ENCODE measurements at places on chromosomes 13 and 19. TPM values are rescaled to one million over a fixed set of nuclear protein-coding genes. Genes with fewer than 3 reads are reported as not detected.

- DNase-seq, result peak; percentile 27
Measured at GRCh38 chr13:47858042-47859025, 142.7 kb downstream of the SUCLA2 start.

DNA sequence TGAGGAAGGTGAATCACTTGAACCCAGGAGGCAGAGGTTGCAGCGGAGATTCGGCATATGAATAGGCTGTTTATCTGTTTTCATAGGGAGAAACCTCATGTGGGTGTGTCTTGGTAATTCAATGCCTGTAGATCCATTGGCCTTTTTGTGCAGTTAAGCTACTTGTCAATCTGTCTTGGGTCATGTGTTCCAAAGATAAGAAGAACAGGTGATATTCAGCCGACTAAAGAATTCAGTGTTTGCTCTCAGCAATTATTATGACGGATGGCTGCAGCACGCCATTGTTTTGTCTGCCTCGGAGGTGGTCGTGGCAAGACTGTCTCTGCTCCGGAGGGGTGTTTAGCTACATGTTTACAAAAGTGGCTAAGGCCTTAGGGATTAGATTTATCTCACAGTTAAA, 573.0 kb upstream of the PCDH9 start:
- DNase-seq, result no peak

- DNase-seq, result peak; percentile 30
Measured at GRCh38 chr19:45075301-45076028, 813 bp downstream of the ZNF296 start.

DNA sequence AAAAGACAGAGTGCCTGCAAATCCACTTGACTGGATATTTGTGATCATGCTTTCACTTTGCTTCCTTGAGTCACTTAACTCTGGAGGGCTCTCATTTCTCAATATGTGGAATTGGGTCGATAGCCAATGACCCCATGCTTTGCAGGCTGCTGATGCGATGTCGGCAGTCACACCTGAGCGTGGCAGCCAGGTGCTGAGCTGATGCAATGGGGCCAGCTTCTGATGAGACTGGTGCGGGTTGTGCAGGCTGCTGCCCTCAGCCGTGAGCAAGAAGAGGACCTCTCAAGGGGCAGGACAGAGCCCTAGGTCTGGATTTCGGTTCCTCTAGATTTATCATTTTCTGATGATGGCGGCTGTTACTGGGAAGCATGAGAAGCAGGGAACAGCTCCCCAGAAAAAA, 334.1 kb downstream of the TEX29 start:
- DNase-seq, result no peak

DNA sequence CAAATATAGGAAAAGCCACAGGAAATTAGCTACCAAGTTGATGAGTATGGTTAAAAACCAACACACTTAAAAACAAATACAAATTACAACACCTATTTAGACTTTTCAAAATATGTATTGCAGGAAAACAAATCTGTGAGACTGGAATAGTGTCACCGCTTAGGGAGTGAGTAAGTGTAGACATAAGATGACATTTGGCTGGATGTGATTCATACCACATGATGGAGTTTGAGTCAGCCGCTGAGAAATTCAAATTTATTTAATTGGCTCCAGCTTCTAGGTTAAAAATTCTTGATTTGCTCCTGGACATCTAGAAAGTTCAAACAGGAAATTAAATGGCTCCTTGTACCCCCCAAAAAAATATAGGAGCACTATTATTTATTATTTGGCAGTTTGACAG, 531.7 kb downstream of the SLITRK1 start:
- peak; percentile 30 for DNase-seq

DNA sequence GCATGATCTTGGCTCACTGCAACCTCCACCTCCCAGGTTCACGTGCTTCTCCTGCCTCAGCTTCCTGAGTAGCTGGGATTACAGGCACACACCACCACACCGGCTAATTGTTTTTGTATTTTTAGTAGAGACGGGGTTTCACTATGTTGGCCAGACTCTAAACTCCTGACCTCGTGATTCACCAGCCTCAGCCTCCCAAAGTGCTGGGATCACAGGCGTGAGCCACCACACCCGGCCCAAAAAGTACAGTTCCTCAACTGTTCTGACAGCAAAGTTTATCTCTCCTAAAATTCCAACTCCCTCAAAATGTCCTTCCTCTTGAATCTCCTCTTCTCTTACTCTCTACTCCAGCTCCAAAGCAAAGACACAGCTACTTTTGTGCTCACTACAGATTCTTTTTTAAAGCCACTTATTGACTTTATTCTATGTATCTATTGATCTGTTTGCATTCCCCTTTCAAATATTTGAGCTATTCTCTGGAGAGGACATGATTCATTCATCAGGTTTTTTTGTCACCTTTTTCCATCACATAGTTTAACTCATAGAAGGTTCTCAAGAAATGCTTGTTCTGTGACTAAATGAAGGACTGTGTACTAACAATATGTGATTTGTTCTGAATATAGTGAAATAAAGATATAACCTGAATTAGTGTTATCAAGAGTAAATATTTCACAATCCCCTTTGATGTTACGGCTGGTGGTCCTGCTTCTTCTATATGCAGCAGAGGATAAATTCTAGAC, 142.2 kb downstream of the TBC1D4 start:
- no peak for DNase-seq

- no peak for DNase-seq
Measured at GRCh38 chr19:15456871-15457700, 7.3 kb downstream of the RASAL3 start.

DNA sequence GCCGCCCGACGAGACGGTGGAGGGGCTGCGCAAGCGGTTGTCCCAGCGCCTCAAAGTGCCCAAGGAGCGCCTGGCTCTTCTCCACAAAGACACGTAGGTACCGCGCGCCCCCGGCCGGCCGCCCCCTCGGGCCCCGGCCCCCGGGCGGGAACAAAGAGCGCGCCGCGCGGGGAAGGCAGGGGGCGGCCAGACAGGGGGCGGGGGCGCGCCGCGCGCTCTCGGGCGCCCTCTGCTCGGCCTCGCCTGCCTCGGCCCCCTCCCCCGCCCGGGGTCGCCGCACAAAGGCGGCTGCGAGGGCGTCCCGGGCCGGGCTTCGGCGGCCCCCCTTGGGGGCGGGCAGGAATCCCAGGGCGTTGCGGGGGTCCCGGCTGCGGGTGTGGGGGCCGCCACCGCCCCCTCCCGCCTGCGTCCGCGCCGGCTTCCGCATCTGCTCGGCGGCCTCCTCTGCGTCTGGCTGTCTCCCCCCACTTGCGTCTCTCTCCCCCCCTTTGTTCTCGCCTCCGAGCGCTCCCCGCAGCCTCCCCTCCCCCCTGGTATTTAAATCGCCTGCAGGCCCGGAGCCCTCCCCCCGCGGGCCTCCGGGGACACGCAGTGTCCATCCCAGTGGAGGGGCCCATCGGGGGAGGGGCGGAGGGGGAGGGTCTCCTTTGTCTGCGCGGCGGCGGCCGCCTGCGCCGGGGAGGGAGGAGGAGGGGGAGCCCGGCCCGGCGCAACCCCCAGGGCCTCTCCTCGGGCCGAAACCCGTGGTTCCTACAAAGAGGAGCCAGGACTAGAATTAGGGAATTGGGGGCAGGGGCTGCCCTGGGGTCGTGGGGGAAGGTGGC, 2.3 kb downstream of the MIDN start:
- DNase-seq, result peak; percentile 63

GRCh38 chr13:70666883-70667556, 558.8 kb upstream of the KLHL1 start:
- no peak for DNase-seq

GRCh38 chr13:30300596-30300995, 6.8 kb downstream of the KATNAL1 start:
- no peak for DNase-seq

- DNase-seq, result no peak
Measured at GRCh38 chr13:90205081-90205480, 1142.4 kb upstream of the MIR17HG start.

DNA sequence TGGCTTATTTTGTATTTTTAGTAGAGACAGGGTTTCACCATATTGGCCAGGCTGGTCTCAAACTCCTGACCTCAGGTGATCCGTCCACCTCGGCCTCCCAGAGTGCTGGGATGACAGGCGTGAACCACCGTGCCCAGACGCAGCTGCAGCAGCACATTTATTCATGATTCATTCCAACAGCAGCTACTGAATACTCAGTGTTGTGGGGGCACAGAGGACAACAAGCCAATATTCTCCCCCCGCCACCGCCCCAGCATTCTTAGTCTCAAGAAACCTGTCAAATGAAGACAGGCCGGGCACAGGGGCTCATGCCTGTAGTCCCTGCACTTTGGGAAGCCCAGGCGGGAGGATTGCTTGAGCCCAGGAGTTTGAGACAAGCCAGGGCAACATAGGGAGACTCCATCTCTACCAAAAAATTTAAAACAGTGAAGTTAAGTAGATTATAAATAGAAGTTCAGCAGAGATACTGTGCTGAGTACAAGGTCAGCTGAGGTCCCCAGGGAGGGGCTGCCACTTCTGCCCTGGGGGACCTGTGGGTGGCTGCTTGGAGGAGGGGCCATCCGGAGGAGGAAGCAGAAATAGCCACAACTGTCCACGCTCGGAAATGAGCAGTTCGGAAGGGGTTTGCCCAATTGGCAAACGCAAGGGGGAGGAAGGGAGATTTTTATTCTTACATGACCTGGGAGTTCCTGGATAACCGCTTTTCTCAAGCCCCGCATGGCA, 4.3 kb downstream of the DOT1L start:
- DNase-seq, result peak; percentile 55

DNA sequence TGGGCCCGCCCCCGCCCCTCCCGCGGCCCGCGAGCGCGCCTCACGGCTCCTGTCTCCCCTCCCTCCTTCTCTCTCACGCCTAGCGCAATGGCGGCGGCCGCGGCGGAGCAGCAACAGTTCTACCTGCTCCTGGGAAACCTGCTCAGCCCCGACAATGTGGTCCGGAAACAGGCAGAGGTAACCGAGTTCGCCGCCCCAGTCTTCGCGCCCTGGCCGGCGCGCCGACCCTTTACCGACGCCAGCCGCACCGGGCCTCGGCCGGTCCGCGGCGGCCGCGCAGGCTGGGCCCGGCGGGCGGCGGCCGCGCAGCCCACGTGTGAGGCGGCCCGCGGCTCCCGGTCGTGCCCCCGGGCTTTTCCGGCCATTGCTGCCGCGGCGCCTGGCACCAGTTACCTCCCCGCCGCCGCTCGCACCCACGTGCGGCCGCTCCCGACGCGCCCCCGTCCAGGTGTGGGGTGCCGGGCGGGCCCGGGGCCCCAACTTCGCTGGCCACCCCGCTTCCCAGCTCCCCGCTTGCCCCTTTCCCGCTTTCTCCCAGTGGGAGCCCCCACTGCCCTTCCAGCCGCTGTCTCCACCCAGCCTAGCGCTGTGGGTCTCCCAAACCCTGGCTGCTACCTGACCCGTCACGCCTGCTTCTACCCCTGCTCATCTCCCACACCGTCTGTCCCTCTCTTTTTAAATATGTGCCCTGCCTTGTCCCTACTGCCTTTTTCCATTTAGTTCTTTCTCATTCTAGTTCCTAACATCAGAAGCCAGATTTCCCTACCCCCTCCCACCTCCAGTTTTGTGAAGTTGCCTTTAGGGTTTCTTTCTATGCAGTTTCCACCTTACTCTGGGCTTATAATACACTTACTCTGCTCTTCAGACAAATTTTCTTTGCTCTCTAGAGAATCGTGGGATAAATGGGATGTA, 23.4 kb downstream of the IPO5 start:
- peak; percentile 22 for DNase-seq

- no peak for DNase-seq
Measured at GRCh38 chr19:16595097-16595496, 22.9 kb upstream of the SLC35E1 start.

- DNase-seq, result no peak
Measured at GRCh38 chr19:17138937-17139598, 63.5 kb downstream of the MYO9B start.

- DNase-seq, result peak; percentile 12
Measured at GRCh38 chr19:44552324-44552723, 22.8 kb upstream of the CEACAM20 start.

DNA sequence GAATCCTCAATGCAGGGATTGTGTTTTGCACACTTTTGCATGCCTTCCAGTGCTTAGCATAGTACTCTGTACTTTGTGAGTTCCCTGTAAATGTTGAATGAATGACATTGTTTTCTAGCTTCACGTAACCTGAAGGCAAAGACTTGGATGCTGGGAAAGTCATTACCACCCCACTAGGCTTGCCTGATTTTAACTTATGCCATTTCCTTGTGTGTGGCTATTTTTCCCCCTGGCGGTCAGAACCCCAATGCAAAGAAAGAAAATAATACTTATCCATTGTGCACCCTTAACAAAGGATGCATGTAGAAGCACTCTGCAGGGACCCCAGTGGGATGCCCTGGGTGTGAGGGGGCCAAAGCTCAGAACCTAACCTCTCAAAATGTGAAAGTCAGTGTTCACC, 1.2 kb upstream of the ENOX1 start:
- DNase-seq, result peak; percentile 70

GRCh38 chr19:56720281-56720680, 48.7 kb upstream of the ZNF835 start:
- DNase-seq, result no peak

DNA sequence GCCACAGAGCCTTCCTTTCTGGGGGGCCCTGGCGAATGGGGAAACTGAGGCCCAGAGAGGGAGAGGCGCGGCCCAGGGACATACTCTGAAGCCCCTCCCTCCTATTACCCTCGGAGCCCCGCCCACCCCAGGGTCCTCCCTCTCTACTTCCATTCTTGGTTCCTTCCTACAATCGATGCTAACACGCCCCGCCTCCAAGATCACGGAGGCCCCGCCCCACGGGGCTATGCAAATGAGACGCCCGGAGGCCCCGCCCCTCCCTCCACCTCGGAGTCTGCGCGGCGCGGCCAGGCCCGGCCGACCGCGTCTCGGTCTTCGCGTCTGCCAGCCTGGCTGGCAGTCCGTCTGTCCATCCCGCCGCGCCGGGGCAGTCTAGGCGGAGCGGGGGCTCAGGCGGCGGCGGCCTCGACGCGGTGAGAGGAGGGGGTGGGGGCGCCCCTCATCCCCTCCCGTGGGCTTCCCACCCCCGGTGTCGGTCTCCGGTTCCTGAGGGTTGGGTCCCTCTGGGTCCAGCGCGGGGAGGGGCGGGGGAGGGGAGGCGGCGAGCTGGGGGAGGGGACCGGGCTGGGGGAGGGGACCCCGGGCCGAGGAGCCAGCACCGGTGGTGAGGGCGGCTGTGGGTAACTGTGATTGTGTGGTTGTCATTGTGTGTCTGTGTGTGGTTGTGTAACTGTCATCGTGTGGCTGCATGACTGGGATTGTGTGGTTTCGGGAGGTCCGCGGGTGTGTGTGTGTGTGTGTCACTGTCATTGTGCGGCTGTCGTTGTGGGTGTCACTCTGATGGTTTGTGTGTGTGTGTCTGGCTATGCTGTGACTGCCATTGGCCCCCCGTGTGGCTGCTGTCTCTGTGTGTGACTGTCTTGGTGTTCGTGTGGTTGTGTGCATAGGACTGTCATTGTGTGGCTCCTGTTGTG, at the start of gene PLPPR2:
Gene PLPPR2, plus strand, starts transcription at position 273 of the 914 bp plus-strand sequence. CDS start 2,242 bp downstream, outside the sequence.
- peak; percentile 79 for DNase-seq

The ZNF728 gene
- not detected for total RNA-seq

The LILRB4 gene
- not detected for total RNA-seq

The ELAVL3 gene
- total RNA-seq, result 0.45 TPM

The PRR36 gene
- 0.09 TPM for total RNA-seq

The C19orf38 gene
- 0.81 TPM for total RNA-seq

The CPB2 gene
- not detected for total RNA-seq

The FGF21 gene
- total RNA-seq, result not detected

The CLDND2 gene
- total RNA-seq, result 0.36 TPM

The GJB6 gene
- total RNA-seq, result not detected

The RPS5 gene
- total RNA-seq, result 178 TPM

The A1BG gene
- not detected for total RNA-seq

The THAP8 gene
- total RNA-seq, result 4.1 TPM

All from fibroblast of the aortic adventitia (primary cell).